ENCODE measurements at places on chromosomes 5 and 9. TPM values are rescaled to one million over a fixed set of nuclear protein-coding genes. Genes with fewer than 3 reads are reported as not detected.

Gene LTC4S
- total RNA-seq: 0.83 TPM

GRCh38 chr9:79221084-79221483, 350.7 kb upstream of the TLE4 start:
- DNase-seq: peak; percentile 83

Gene TMEM215
- total RNA-seq: not detected

DNA sequence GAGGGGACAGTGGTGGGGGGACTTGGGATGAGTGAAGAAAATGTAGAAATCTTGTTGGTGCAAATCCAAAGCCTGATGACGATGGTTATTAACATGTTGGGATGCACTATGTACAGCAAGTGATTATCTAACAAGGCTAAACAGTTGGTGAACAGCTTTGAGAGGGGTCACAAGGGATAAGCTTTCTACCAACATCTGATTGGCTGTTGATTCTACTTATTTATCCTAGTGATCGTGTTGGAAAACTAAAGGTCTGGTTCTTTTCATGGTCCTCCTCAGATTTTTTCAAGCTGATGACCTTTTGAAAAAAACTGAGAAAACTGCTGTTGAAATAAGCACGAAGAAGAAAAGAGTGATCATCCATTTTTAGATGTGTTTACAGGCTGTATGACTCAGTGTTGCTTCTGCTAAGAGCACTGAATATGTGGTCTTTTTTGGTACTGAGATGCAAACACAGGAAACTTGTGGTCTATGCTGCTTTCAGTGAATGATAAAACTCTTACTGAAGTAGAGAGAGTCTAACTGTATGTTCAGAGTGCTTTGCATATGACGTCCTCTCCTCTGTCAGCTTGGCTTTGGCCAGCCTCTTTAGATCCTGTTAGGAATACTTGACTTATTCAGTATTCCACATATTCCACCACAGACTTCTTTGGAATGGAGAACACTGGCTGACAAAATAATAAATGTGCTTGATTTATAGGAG, 174.8 kb downstream of the SLF1 start:
- peak; percentile 87 for DNase-seq

Gene SPATA31C1
- not detected for total RNA-seq

DNA sequence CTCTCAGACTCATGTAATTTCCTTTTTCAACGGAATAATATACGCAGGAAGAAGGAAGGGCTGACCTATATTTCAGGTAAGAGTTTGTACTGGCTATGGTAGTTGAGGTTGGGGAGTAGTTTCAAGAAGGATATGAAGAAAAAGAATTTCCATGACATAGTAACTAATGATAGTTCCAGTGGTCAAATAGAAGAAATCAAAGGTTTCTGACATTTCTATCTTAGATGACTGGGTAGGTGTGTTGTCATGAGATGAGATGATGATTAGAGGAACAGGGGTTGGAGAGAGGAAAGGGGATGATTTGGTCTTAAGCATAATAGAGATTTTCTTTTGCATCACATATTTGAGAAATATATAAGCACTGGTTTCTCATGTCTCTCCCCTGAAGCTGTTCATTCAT, 166.0 kb downstream of the SPATA31D1 start:
- no peak for DNase-seq

GRCh38 chr5:79349047-79349446, 113.1 kb downstream of the JMY start:
- no peak for DNase-seq

- no peak for DNase-seq
Observed at GRCh38 chr5:74916831-74917710, 50.9 kb upstream of the FAM169A start.

Gene TMEM252
- not detected for total RNA-seq

DNA sequence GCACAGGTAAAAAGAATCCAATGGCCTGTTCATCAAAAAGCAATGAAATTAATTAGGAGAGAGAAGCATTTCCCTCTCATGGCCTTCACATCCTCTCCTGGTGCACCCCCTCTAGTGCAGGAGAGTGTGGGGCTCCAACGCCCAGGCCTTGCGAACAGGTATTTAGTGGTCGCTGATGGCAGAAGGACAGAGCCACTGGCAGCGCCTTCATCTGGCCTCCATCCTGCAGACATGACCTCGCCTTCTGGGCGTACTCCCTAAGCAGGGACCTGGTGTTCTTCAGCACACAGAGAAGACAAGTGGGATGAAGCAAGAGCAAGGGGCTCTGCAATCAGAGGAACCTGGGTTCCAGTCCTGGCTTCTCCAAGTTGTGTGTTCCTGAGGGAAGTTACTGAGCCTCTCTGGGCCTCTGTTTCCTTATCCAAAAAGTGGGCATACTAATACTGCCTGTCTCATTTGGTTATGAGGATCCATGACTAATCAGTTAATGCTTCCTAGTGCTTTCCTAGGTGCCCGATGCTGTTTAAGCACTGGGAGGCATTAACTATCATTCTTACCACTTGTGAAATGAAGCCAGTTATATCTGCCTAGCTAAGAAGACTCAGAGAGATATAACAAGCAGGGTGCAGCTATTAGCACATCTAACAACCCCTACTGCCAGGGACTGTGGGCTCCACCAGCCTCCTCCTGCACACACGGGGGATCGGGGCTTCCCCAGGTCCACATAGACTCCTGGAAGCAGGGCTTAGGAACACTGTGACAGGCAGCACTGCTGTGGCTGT, 77.3 kb downstream of the SEMA4D start:
- DNase-seq: no peak

GRCh38 chr5:168974082-168974481, 326.9 kb downstream of the SLIT3 start:
- no peak for DNase-seq

Gene SPAAR
- total RNA-seq: 0.17 TPM

Gene CSF2
- 0.51 TPM for total RNA-seq

DNA sequence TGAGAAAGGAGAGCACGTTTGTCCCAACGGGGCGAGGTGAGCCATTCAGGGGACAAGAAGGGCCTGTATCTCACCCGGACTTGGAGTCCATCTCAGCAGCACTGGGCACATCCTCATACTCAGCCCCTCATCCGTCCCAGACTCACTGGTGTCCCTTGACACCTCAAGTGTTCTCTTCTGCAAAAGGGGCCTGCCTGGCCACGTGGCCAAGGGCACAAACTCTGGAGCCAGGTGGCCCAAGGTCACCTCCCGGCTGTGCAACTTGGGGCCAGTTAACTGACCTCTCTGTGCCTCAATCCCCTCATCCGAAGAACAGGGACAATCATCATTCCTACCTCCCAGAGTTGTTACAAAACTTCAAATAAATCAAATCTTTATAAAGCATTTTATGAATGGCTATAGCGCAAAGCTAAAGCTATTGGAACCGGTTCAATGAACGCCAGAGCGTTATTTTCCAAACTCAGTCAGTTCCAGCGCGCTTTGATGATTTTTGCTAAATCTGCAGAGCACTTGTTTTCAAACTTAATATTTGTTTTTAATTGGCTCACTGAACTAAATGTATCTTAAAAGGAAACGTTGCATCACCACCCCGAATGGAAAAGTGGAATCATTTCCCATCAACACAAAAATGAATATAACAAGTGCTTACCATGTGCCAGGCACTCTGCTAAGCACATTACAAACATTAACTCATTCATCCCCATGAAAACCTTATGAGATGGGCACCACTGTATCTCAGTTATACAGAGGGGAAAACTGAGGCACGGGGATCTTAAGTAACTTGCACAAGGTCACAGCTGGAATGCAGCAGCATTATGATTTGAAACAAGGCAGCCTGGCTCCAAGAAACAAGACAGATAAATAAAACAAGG, 49.3 kb downstream of the DUSP1 start:
- DNase-seq: peak; percentile 86

GRCh38 chr5:22776285-22776684, 76.9 kb downstream of the CDH12 start:
- no peak for DNase-seq

DNA sequence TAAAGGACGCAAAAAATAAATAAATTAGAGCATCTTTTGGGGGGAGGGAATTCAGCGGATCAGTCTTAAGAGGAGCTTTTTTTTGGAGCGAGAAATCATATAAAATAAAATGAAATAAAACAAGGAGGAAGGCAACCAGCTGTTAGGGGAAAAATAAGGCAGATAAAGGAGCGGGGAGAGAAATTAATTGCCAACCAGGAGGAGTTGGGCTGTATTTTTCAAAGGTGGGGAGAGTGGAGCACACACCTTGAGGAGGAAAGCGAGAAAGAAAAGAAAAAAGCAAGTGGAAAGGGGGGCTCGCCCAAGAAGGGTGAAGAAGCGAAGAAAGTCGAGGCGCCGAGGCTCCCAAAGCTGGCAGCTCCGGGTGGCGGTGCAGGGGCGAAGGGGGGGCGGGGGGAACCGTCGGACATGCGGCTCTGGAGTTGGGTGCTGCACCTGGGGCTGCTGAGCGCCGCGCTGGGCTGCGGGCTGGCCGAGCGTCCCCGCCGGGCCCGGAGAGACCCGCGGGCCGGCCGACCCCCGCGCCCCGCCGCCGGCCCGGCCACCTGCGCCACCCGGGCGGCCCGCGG, at the start of gene PAPPA:
Gene PAPPA, plus strand, starts transcription at position 27 of the 569 bp plus-strand sequence. Its CDS starts 382 bp downstream, at position 409.
- DNase-seq: no peak

Gene IL9
- not detected for total RNA-seq

DNA sequence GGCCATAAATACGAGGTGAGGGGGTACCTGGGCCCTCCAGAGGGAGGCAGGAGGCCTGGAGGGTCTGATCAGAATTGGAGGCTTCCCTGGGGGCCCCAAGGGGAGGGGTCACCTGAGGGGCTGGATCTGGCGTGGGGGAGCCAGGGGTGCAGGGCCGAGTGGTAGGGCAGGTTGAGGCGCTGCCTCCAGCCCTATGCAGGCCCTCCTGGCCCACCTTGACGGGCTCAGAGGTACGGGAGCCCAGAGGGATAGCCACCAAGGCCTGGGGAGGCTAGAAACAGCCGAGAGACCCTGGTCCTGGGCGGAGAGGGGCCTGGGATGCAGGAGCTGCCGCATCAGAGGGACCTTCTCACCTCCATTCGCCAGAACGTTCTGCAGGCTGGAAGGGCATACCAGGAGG, 24.3 kb downstream of the LHX3 start:
- no peak for DNase-seq

GRCh38 chr9:108095496-108095895, 605.9 kb upstream of the KLF4 start:
- no peak for DNase-seq

Gene SKIC3
- total RNA-seq: 152 TPM

GRCh38 chr5:107476783-107477182, 194.0 kb downstream of the EFNA5 start:
- no peak for DNase-seq

DNA sequence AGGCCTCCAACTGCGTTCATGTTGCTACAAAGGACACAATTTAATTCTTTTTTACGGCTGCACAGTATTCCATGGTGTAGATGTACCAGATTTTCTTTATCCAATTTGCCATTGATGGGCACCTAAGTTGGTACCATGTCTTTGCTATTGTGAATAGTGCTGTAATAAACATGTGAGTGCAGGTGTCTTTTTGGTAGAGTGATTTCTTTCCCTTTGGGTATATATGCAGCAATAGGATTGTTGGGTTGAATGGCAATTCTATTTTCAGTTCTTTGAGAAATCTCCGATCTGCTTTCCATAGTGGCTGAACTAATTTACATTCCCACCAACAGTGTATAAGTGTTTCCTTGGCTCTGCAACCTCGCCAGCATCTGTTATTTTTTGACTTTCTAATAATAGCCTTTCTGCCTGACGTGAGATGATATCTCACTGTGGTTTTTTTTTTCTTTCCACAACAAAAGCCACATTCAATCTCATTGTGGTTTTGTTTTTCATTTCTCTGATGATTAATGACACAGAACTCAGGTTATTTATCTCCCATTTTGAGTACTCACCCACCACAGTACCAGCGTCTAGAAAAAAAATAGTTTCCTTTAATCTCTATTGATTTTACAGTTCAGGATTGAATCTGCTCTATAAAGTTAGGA, 21.9 kb downstream of the ARRDC3 start:
- DNase-seq: no peak

DNA sequence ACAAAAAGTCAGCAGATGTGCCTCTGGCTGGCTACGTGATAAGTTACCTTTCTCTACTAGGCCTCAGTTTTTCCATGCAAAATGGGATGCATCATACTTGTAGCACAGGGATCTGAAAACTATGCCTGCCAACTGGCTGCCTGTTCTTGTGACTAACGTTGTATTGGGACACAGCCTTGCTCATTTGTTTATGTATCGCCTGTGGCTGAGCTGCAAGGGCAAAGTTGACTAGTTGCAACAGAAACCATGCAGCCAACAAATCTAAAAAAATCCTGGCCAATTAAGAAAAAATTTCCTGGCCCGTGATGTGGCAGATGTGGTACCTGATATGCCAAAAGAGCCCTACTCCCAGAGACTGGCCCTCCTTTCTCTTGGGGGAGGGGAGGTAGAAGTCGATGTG, 131.3 kb downstream of the SEC61B start:
- peak; percentile 83 for DNase-seq

Gene PHAX
- 54.5 TPM for total RNA-seq

Gene LCN15
- total RNA-seq: not detected

DNA sequence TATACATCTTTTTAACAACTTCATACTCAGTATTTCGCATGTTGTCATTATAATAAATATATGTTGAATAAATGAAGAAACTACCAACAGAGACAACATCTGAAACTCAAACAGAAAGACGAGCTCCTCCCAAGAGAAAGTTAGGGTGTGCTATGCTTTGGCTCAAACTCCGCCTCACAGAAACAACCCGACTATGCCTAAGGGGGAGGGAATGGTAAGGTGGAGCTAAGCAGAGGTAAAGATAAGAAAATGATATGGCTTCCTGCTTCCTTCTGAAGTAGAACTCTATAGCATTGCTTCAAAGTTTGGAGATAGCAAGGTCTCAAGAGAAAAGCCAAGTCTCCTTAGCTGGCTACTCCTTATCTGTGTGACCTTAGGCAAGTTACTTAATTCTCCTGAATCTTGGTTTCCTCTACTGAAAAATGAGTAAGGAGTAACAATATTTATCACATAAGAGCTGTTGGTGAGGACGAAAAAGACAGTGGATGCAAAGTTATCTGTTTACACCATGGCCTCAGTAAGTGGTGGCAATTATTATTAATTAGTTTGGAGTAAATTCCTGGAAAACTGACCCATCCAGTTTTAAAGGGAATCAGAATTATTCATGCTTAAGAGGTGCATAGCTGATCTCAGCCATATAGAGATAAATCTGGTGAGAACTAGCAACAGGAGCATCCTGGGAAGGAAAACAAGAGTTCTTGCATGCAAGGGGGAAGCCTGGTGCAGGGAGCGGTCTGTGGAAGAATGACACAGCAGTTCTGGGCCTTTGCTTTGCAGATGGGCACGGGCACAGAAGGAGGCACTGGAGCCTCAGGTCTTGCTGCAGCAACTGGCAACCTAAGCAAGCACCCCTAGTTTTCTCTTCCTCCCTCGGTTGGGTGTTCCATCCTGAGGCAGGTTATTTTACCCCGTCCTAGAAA, 73.3 kb downstream of the GLIS3 start:
- DNase-seq: no peak
